Stimulated activated CD8-positive, alpha-beta memory T cell treated with anti-CD3 and anti-CD28 coated beads, Interleukin-4, amount 100 ng/mL, for 48 hours (primary cell): ENCODE measurements at places on chromosomes 16 and 17.

DNA sequence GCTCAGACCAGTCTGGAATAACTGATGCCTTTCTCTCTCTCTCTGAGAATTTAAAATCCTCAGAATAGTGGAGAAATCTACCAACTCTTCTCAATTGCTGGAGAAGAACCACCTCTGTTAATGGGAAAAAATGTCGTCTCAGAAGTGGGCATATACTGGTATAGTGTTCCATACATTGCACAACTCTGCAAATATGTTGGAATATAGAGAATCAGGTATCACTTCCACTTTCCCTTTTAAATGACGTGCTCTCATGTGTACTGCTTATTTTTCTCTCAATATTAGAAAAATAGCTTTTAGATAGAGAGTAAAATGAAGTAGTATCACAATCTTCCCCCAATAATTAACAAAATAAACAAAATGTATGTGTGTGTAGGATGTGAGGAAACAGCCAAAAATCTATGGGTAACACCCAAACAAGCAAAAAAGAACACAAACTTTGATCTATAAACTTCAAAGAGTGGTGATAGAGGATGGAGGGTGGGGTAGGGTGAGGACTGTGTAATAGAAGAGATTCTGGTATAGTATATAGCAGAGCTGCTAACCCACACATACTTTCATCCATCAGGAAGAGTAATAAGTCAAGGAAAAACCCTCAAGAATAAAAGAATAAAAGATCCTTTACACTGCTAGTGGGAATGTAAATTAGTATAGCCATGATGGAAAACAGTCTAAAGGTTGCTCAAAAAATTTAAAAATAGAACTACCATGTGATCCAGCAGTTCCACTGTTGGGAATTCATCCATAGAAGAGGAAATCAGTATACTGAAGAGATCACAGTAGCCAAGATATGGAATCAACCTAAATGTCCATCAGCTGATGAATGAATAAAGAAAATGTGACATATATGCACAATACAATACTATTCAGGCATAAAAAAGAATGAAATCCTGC is 46.9 kb downstream of the NFATC3 start:
- DNase-seq: no peak

- DNase-seq: no peak
Measured at GRCh38 chr17:44200478-44201155, 933 bp upstream of the ATXN7L3 start.

DNA sequence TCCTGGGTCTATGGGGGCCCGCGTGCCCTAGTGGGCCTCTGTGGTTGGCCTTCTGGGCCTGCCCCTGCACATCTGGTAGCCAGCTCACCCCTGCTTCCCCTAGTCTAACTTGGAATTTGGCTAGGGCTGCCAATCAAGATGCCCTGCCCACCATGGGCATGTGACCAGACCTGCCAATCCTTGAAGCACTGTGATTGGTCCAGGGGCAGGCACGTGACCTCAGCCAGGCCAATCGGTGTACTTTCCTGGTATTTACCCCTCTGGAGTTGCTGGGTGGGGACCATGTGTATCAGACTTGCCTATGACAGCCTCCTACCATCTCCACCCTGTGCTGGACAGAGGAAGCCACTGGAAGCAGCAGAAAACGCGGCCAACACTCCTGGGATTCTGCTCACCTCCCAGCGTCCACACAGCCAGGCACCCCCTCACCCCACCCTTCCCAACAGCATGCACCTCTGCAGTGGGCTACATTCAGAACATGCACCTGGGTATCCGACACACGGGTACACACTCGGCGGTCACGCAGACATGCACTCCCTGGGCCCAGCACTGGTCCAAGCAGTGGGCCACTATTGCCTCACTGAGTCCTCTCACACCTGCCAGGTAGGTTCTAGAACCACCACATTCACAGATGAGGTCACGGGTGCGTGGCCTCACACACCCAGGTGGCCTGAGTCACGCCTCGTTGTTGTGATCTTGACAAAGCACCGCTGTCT is 96.9 kb downstream of the RBFOX3 start:
- DNase-seq: no peak

- DNase-seq: peak; percentile 67
Measured at GRCh38 chr16:29664091-29664921, 1.3 kb downstream of the SPN start.

DNA sequence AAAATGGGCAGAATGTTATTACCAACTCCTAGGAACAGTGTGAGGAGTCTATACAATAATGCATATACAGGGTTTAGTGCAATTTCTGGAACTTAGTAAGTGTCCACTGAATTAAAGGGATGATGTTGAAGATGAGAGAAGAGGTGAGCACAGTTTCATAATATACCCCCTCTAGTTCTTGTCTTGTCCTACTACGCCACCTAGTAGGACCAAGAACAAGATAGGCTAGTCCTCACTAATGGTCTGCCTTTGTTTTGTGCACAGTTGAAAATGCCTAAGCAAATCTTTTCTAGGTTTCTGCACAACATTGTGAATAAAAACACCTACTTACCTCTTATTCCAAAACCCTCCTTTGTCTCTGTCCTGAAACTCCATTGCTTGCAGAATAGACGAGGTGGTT is 670.2 kb downstream of the CDH8 start:
- DNase-seq: no peak

GRCh38 chr17:70956726-70957125 is 787.4 kb downstream of the KCNJ2 start:
- DNase-seq: no peak

DNA sequence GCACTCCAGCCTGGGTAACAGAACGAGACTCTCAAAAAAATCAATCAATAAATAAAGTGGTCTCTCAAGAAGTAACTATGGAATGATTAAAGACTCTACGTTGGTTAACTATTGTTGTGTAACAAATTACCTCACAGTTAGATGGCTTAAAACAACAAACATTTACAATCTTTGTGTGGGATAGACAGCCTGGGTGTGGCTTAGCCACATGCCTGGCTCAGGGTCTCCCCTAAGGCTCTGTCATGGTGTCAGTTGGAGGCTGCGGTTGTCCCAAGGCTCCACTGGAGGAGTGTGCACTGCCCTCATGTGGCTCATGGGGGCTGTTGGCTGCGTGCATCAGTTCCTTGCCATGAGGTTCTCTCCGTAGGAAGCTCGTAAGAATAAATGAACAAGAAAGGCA is 294.5 kb downstream of the SNX29 start:
- DNase-seq: no peak

- DNase-seq: no peak
Measured at GRCh38 chr16:60991886-60992285, 1044.4 kb downstream of the CDH8 start.

GRCh38 chr16:72658888-72659717 is 388.8 kb downstream of the ZFHX3 start:
- no peak for DNase-seq

GRCh38 chr17:41967141-41967920 is 736 bp downstream of the CNP start:
- peak; percentile 61 for DNase-seq

- no peak for DNase-seq
Measured at GRCh38 chr17:43915559-43915958, 8.2 kb upstream of the MPP2 start.

DNA sequence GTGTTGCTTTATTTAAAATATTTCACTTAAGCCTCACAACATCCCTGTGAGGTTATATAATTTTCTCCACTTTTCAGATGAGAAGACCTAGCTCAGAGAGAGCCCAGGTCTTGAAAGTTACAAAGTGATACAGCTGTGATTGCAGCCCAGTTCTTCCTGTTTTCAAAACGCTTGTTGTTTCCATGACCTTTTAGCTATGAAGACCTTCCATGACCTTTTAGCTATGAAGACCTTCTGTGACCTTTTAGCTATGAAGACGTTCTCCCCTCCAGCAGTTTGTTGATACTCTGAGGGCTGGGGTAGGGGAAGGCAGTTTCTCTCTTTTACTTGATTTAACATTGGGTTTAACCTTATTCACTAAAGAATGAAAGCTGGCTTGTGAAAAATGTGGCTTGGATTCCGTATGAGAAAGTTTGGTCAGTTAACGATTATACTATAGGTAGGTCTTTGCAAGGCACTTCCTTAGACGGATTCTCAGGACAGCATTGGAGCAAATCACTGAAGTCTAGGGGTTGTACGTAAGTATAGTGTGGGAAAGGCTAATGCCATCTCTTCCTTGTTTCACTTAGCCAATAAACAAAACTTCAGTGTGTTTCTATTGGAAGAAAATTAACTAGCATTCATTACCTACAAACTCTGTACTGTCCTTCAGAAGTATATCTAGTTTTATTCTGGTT is 20.7 kb downstream of the PHKB start:
- DNase-seq: no peak

DNA sequence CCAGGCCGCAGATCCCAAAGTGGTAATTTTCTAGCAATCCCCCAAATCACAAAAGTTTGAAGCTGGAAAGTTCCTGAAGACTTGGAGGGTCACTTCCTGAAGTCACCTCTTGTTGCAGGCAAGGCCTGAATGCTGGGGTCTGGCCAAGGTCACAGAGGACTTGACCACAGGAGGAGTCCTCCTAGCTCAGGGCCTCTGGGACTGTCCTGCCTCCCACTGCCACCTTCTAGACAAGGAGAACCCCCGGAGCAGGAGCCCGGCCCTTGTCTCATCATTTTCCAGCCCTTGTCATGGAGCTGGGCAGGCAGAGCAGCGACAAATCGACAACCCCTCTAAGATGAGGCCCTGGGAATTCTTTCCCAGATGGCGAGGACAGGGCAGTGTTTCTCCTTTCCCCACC is 330 bp downstream of the CDH16 start:
- no peak for DNase-seq

DNA sequence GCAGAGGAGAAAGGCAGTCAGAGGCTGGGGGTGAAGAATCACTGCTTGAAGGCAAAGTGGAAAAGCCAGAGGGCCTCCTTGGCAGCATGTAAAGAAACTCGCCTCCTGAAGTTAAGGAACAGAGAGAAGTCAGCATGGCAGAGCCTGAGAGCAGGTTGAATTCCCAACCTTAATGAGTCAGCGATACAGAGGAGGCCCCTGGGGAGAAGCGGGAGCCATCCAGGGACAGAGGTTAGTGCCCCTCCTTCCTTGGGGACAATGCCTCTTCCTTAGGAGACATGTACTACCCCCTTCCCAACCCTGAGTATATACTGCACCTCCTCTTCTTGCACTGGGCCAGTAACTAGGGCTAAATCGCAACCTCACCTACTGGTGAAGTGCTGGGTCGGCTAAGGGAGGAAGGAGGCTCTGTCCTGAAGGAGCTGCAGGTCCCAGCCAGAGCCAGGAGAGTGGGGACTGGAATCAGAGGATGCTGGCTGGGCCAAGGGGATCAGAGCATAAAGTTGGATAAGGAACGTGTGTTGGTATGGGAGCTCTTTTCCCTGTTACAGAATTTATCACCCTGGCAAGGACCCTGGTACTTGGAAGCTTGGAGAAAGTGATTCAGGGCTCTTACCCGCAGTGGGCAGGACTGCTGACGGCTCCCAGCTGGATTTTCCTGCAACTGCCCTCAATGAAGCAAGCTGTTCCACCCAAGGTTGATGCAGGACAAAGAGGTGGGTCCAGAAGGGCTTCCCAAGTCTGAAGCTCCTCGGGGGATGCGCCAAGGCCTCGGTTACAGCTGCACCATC is 5.4 kb upstream of the AANAT start:
- DNase-seq: no peak

- DNase-seq: no peak
Measured at GRCh38 chr17:71460943-71461342, 659.9 kb upstream of the SOX9 start.

- DNase-seq: no peak
Measured at GRCh38 chr16:78324649-78325285, 225.3 kb downstream of the WWOX start.

GRCh38 chr17:59746849-59747445 is 39.5 kb downstream of the VMP1 start:
- no peak for DNase-seq

GRCh38 chr17:63534816-63535455 is 11.8 kb downstream of the KCNH6 start:
- DNase-seq: no peak

GRCh38 chr17:80124351-80124981 is 22.5 kb downstream of the EIF4A3 start:
- no peak for DNase-seq

GRCh38 chr16:57502048-57502775 is 15.9 kb upstream of the DOK4 start:
- DNase-seq: no peak

- DNase-seq: peak; percentile 52
Measured at GRCh38 chr16:23148513-23149266, 562 bp downstream of the USP31 start.

DNA sequence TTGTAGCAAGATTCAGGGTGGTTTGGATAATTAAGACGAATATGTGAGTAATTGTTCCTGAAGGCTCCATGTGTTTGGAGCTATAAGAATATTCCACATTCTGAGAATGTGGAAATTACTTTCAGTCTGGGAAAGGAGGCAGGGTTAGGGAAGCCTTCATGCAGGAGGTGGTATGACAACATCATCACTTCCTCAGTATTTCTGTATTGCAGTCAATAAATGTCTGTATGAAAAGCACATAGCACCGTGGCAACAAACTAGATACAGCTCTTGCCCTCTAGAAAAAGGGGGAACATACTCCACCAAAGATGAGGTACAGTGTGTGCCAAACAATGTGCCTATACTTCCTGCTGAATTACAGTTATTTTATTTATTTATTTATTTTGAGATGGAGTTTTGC is 26.1 kb upstream of the DHRS7B start:
- DNase-seq: no peak

DNA sequence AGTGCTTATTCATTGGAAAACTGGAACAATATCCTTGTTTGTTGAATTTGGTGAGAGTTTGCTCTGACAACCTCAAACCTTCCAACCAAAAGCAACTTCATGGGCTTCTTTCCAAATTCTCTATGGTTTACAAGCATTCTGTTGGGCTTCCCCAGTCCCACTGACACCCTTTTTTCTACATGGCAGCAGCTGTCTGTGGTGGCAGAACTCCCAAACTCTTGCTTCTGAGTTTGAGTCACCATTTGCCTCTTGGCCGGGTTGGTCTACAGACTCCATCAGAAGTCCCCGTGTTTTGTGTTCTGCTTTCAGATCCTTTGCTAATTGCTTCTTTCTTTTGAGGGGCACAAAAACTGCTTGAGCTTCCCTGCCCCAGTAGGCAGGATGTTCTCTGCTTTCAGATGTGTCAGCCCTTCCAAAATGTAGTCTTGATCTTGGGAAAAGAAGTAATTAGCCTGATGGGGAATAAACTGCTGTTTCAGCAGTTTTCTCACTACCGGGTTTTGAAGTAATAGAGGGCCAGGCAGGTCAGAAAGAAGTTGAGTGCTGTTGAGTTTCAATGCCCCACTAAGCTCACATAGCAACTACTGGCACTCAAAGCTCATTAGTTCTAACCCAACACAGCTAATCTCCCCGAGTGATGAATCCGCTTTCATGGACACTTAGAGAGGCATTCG is 80.7 kb downstream of the HS3ST3A1 start:
- no peak for DNase-seq

DNA sequence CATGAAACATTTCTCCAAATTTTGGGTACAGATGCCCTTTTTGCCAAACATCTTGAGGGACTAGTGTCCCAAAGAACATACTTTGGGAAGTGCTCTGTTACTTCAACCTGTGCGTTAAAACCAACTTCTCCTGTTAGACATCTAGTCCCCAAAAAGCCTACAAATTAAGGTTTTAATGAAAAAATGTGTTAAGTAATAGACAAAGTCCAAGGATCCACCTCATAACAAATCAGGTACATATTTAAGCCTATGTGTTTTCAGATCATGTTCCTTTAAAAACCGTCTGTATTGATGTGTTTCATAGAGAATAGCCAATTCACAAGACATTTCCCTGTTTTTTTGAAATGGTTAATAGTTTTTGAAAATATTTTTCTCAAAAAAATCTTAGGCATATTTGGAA is 174.8 kb upstream of the FAM20A start:
- no peak for DNase-seq

GRCh38 chr16:1940273-1941161 is 2.5 kb downstream of the MSRB1 start:
- DNase-seq: no peak
